Stromal cell of bone marrow (primary cell): ENCODE measurements at places on chromosomes 16 and 17.

DNA sequence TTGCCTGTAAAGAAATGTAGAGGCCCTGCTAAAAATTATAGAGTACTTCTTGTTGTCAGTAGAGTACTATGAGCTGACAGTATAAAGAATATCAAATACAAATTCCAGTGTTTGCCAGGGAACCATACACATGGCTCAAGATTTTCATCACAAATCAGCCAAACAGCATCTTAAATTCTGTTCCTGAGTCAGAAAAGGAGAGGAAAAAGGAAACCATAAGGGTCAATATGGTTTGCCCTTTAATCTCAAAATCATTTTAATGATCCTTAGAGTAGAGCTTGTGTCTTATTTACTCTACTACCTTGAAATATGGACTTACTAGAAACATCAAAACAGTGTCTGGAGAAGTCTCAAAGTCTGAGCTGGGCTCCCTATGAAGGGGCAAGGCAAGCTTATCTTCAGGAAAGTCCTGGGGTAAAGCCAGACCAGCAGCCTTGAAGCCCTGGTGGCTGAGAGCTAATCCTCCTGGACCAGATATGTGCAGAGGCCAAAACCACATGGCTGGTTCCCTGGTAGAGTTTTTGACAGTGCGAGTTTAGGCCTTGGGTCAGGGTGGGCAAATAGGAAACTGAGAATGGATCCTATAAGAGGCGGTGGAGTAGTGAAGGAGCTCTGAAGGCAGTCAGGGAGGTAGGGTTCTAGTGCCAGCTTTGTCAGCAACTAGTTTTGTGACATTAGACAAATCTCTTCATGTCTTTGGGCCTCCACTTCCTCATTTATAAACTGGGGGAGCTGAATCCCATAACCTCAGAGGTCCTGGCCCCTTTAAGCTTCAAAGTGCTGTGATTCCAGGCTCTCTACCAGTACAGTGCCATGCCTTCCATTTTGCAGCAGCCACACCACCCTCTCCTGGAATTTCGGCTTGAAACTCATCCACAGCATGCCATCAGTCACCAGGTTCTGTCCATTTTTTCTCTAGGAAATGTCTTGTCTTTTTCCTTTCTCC lies 38.9 kb downstream of the MRTFB start:
- DNase-seq, result no peak

GRCh38 chr16:84868829-84869472 lies 49.2 kb downstream of the CRISPLD2 start:
- no peak for DNase-seq

GRCh38 chr17:68383443-68384321 lies 73.6 kb downstream of the WIPI1 start:
- DNase-seq, result peak; percentile 72

DNA sequence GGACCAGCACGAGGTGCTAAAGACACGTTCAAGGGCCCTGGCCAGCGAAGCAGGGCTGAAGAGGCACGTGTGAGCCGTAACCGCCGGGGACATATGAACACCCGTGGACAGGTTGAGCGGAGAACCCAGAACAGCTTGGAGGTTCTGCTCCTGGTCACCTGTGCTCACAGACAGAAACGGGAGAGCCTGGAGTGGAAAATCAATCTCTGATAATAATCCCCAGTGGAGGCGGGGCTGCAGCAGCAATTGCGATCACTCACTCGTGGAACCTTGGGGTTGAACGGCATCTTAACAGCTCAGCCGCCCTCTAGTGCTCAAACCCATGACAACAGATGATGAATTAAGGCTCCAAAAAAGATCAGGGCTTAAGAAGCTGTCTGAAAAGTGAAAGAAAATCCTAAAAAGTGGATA lies 25.6 kb downstream of the WIPI1 start:
- DNase-seq, result no peak

- peak; percentile 37 for DNase-seq
Observed at GRCh38 chr16:30065943-30066760, 592 bp downstream of the ALDOA start.

DNA sequence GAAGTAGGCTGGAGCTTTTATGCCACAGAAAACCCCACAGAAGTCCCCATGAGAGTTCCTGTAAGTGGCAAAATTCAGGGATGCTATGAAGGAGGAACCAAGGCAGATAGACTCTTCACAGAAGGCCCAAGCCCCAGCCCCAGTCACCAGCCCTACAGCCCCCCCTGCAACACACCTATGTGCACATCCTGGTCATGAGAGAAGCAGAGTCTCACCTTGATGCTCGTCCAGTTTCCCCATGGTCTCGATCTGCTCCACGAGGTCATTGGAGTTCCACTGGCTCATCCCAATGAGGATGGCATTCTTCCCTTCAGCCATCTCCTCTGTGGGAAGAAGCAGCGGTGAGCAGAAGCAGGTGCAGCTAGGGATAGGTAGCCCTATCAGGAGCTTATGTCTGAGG lies 31.2 kb downstream of the PITPNM3 start:
- DNase-seq, result no peak

GRCh38 chr16:12311309-12311708 lies 334.8 kb downstream of the SNX29 start:
- DNase-seq, result no peak

DNA sequence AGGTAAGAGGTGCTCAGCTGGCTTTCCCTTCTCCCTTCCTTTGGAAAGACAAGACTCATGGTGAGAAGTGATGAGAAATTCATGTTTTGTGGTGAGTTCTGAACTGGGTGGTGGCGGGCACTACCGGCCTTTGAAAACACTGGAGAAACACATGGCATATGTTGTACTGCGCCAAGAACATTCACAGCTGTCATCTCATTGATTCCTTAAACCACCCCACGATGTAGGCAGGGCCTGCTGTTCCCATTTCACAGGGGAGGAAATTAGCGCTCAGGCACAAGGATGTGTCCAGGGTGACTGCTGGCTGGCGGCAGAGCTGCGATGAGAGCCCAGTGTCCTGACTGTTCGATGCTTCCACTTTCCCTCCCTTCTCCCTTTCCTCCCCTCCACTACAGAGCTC lies 1.6 kb upstream of the DOC2B start:
- no peak for DNase-seq

- DNase-seq, result no peak
Observed at GRCh38 chr17:78356101-78356713, 3.7 kb downstream of the SOCS3 start.

DNA sequence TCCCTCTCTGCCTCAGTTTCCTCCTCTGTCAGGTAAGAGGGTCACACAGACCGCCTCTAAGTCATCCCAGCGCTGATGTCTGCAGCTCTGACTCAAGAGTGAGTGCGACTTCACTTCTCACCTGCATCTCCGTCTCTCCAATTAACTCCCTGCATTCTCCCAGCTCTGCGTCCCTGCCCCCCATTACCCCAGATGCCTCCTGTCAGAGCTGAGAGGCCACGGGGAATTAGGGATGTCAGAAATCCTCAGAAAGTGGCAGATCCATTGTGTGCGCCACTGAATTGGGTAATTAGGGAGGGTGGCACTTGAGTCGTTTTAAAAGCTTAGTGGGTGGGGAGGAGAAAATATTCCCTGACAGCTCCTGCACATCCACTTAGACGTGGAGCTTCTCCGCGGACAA lies 885.4 kb upstream of the EEF2KMT start:
- no peak for DNase-seq

DNA sequence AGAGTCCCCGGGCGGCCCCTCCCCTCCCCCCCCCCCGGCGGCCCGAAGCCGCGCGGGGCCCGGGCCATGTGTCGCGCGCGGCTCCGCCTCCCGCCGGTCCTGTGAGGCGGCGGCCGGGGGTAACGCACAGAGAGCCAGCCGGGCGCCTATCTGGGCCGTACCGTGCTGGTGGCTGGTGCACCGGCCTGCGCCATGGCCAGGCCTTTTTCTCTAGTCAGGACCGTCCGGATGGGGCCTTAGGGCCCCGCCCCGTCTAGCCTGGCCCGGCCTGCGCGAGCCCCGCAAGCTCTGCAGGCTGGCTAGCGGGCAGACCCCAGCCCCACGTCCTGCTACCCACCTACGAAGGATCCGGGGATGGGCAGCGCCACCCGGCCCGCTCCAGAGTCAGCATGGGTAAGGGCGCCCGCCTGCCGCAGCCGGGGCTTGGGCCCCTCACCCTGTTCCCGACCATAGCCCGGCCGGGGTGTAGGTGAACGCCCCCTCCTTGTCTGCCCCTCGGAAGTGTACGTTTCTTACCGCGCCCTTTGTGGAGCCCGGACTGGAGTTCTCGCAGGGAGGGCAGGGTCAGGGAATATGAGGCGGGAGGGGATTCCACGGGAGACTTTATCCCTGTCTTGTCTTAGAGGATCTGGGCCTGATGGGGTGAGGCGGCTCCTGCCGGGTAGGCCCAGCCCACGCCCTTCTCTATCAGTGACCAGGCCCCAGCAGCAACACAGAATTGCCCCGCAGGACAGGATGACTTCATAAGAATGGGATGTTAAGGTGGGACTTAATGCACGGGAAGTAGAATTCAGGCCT lies at the start of gene CENPT:
Gene CENPT, minus strand, starts transcription at position 630 of the 798 bp plus-strand sequence. CDS start 13,834 bp downstream, outside the sequence.
- DNase-seq, result no peak

DNA sequence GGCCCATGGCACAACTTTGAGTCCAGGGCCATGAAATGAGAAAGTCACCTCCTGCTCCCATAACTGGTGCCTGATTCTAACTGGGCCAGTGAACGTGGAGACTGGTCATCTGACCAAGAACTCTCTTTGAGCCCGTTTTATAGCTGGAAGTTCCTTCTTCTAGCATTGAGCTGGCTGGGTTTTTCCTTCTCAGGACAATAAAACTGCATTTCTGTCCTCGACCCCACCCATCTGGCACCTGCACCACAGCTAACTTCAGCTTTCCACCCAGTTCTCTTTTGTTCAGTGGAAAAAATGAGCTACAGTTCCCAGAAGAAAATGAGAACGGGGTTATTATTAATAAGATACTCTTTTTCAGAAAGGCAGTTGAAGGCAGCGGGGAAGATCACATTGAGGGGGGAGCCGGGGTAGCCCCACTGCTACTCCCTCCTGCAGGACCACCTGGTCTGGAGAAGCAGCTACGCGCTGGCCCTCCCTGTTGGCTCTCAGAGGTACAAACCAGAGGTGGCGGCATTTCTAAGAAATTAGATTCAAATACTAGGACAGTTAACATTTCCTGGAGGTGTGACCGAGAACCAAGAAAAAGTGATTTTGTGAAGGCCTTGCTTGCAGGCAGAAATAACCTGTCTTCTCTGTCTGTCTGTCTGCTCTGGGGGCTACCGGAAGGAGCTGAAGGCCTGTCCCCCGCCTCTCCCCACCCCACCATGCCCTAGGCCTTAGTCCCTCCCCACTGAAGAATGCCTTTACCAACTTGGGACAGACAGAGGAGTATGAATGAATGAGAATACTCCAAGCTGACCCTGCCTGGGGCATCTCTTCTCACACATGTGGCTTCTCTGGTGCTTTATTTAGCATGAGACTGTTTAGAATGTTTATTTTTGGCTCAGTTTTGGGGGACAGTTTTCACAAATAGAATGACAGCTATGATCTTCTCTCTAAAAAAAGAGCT lies 123.9 kb downstream of the XYLT1 start:
- DNase-seq, result no peak

DNA sequence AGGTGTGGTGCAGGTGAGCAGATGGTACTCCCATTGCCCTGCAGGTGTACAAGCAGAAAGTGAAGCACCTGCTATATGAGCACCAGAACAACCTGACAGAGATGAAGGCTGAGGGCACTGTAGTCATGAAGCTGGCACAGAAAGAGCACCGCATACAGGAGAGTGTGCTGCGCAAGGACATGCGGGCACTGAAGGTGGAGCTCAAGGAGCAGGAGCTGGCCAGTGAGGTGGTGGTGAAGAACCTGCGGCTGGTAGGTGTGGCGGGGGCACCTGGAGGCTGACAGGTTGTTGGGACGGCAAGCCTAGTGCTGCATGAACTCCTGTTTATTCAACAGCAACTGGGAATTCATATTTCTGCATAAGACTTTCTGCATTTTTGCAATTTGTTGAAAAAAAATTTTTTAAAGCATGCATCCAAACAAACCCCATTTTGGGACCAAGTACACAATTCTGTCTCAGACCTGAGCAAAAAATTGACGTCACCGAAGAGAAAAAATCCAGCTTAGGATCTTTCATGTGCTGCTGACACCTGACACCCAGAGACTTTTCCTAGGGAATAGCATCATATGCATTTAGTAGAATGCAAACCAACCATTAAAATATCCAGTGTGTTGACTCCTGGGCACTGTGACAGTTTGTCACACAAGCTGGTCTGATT lies 13.5 kb upstream of the DBNDD1 start:
- DNase-seq, result no peak
